Esophagus squamous epithelium (tissue), 5 donors: ENCODE measurements at places on chromosomes 5 and 9.

- no peak for DNase-seq
These were observed 63.3 kb downstream of the ABCA1 start for GRCh38 chr9:104864675-104865104.

DNA sequence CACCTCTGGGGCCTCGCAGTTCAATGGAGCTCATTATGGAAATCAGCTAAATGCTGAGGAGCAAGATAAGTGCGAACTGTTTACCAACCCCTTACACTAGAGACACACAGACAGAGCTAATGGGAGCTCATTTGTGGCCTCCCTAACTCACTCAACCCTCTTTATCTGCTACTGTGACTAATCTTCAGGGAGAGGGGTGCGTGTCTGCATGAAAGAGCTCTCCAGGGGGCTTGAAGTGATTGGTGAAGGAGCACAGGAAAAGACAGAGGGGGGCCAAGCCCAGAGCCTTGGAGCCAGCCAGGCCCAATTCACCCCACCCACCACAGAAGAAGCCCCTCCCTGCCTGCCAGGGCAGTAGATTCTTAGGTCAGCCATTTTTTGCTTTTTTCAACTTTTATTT, 466.8 kb upstream of the BRINP1 start:
- DNase-seq = no peak

GRCh38 chr5:142924135-142924883, 154.1 kb downstream of the ARHGAP26 start:
- no peak for DNase-seq

DNA sequence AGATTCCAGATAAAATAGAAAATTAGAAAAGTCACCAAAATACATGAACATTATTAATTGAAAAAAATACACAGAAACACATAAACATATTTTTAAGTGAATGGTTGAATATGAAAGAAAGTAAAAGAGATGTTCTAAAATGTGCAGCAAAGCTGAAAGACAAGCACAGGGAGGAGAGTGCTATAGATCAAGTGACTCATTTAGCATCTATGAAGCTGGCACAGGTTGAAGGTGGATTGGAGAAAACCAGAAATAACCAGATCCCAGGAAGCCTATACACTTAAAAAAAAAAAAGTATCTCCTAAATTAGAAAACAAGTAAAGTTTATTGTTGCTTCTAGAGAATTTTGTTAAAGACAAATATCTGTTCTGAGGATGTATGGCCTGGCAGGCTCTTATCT, 338.9 kb downstream of the CDH12 start:
- DNase-seq = no peak

- DNase-seq = no peak
These were observed 13.5 kb downstream of the IL12B start for GRCh38 chr5:159316519-159317383.

GRCh38 chr9:72935595-72935994, 17.3 kb downstream of the ALDH1A1 start:
- no peak for DNase-seq

GRCh38 chr5:102809033-102809432, 53.9 kb downstream of the PAM start:
- DNase-seq = no peak

GRCh38 chr5:6492934-6493333, 44.3 kb downstream of the UBE2QL1 start:
- no peak for DNase-seq

GRCh38 chr5:134177369-134178095, 782 bp upstream of the SKP1 start:
- peak; percentile 5 for DNase-seq

DNA sequence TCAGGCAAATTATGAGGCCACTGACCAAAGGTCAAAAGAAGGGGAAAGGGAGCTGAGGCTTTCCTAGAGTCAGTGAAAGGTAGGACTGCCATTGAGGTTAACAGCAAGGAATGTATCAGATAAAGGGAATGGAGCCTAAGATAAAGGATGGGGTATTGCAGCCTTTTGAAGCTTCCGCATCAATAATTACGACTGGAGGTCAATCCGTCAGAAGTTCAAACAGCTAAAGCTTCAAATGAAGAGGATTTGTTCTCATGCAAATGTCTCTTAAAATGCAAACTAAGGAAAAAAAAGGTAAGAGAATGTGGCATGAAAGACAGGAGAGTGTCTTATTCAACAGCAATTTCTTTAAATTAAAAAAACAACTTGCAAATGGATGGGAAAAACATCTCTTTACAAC, 341.1 kb upstream of the RGMB start:
- no peak for DNase-seq

DNA sequence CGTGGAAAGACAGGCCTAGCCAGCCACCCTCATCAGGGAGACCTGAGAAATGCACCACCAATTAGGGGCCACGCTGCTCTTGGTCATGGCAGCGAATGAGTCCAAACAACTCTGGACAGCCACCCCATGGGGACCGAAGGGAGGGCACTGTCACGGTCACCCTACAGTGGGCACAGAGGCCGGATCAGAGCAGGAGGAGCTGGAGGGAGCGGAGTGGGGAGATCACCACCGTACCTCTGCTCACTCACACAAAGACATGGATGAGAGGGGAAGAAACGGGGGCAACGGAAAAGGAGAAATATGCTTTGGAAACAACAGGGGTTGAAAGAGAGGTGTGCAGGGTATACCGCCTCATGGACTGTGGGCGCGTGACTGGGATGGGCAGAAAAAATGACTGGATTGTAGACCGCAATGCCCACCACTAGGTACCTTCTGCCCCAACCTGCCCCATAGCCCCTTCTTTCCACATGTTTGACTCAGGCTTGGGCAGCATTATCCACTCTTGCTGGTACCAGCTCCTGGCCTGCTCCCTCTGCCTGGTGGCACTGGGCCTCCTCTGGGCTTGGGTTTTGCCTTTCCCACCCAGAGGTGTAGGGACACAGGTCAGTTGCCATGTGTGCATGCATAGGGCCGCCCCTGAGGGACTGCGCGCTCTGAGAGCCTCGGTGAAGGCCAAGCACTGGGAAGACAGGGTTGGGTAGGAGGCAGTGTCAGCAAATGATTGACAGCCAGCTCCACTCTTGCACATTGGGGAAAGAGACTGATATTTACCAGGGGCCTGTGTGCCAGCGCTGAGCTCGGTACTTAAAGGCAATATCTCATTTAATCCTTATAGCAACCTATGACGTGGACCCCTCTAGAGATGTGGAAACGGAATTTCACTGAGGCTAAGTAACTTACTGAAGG, 76.6 kb downstream of the CRB2 start:
- no peak for DNase-seq

- DNase-seq = no peak
These were observed 26.9 kb downstream of the KLF4 start for GRCh38 chr9:107462691-107463090.

DNA sequence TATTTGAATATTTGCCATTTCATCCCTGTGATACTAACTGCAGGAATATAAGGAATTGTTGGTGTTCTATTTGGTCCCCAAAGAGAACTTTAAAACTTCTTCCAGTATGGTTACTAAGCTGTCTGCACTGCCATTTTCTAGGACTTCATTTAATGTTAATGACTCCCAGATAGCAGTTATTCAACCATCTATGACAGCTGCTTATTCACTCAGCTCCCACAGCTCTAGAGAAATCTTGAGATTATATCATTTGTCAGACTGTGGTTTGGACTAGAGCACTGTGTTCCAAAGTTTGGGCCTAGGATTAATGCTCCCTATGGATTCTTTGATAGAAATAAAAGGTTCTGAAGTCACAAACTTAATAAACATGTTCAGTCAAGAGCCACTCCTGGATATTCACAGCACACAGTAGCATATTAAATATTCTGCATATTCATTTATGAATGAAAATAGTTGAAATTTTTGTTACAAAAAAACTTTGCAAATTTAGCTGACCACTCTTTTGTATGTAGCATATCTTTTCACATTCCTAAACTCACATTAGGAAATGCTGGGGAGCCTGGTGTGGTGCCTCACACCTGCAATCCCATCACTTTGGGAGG, 173.7 kb downstream of the NFIB start:
- no peak for DNase-seq

DNA sequence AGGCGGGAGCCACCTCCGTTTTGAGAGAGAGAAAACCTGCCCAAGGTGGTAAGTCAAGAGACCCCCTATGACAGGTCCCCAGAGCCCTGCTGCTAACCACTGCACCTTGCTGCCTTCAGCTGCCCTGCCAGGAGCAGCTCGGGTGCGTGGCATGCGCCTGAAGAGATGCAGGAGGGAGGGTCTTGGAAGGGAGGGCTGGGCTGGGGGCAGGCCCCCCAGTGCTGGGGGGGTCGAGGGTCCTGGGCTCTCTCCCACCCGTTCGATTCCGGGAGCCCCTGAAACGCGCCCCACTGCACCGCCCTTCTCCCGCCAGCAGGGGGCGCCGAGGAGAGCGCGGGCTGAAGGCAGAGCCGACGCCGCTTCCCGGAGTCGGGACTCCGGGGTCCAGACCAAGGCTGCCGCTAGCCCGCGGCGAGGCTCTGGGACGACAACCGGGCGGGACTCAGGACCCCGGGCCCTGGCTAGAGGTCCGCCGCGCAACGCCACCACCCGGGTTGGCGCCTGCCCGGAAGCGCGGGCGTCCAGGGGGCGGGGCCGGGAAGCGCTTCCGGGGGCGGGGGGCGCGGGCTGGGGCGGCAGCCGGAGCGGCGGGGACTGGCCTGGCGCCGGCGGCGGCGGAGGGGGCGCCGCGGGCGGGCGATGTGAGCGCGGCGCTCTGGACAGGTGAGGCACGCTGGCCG, at the start of gene ZBTB34:
TSS of gene ZBTB34 (plus strand) at position 563 of the 680 bp plus-strand sequence. CDS start 18,761 bp downstream, outside the sequence.
- no peak for DNase-seq

DNA sequence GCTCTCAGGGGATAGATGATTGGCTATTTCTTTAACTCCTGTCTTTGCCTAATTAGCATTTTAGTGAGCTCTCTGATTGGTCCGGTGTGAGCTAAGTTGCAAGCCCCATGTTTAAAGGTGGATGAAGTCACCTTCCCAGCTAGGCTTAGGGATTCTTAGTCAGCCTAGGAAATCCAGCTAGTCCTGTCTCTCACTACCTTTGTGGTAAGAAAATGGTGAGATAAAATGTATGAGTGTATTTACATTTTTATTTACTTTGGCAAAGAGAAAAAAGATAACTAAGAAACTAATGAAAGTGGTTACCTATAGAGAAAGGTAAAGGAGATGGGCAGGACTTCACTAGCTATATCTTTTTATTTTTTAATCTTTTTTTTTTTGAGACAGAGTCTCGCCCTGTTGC, 146.8 kb downstream of the RFK start:
- no peak for DNase-seq
